ENCODE measurements at places on chromosomes 1 and 21.
A peak's percentile ranks its signal among the peaks of the same experiment; 100 is the strongest.

DNA sequence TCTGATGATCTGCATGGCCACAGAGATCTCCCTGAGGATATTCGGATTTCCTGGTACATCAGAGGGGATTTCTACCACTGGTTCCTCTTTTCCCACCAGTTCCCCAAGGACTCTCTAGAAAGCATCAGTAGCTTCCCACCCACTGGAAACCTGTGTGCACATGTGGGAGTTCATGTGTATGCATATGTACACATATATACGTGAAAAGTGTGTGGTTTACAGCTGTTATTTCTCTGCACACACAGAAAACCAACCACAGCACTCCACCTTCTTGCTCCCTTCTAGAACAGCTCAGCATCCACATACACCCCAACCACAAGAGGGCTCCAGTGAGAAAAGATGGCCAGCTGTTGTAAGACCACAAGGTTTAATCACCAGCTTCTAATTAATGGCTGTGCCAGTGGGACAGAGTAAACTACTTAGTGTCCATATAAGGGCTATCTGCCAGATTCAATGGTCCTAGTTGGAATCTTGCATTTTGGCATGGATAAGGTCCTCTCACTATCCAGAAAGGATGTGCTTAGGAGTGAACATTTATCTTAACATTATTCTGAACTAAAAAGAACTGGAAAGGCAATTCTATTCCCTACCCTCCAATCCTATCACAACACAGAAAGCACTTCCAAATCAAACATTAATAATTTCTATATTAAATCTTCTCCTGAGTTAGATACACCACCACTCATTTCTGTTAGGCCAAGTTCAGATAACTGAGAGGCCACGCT is 24.1 kb downstream of the GPR3 start:
- DNase-seq, result no peak

DNA sequence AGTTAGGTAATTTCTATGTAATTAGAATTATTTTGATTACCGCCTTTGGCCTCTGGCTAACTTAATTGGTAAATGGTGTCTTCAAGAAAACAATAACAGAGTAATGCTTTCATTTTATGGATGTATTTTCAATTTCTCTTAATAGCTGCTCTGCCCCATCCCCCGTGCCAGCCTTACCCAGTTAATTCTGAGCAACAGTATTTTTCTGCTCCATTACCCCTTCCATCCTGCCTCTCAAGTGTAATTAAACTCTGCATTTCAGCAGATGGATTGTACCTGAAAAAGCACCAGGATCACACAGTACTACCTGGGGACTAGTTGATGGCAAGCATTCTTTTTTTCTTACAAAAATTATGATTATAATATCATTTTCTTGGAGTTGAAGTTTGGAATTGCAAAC is 104.2 kb downstream of the KIAA0319L start:
- no peak for DNase-seq

DNA sequence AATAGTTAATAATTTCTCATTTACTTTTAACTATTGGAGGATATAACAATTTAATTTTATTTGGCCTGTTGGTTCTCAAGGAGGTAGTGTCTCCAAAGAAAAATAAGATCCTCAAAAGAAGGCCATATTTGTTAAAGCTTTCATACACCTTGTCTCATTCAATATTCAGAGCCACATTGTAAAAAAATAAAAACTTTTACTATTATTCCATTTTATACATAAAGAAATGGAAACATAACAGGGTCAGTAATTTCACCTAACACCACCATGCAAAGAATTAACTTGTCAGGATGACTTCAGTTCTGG is 40.3 kb upstream of the KCTD3 start:
- no peak for DNase-seq

- no peak for DNase-seq
Observed at GRCh38 chr1:103576065-103576464, 4.7 kb downstream of the AMY2B start.

GRCh38 chr1:44783697-44784093 is 4.3 kb downstream of the BEST4 start:
- no peak for DNase-seq

- DNase-seq, result no peak
Observed at GRCh38 chr1:45526135-45526644, 4.5 kb upstream of the PRDX1 start.

GRCh38 chr1:219075121-219075879 is 98.4 kb upstream of the LYPLAL1 start:
- no peak for DNase-seq

DNA sequence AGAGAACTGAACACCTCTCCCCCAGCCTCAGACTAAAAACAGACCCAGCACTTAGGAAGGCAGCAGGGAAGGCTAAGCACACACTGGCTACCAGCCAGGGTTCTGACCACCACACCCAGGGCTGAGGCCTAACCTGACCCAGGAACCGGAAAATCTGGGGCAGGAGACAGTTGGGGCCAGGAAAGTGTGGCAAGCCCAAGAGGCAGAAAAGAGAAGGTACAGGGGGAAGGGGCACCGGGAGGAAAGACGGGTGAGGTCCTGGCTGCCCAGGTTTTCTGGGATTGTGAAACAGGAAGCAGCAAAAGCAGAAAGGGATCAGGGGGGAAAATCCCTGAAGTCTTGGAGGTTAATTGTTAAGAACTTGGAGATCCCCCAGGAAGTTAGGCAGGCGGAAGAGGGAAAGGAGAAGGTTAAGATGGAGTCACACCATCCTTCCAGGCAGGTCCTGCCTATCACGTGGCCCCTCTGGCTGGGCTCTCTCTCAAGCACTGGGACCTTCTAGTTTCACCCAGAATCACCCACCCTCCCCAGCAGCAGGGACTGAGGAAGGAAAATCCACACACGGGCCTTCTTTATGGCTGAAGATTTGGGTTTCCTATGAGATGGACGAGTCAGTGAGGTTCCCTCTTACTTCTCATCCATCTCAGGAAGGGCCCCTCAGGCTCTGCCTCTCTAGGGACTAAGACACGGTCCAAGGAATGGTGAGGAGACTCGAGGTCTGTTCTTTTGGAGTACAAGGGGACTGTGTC is 2.6 kb downstream of the HDGF start:
- DNase-seq, result peak; percentile 37

- no peak for DNase-seq
Observed at GRCh38 chr1:99181892-99182291, 82.4 kb upstream of the PLPPR4 start.

- DNase-seq, result no peak
Observed at GRCh38 chr1:99777752-99778151, 11.3 kb upstream of the FRRS1 start.

DNA sequence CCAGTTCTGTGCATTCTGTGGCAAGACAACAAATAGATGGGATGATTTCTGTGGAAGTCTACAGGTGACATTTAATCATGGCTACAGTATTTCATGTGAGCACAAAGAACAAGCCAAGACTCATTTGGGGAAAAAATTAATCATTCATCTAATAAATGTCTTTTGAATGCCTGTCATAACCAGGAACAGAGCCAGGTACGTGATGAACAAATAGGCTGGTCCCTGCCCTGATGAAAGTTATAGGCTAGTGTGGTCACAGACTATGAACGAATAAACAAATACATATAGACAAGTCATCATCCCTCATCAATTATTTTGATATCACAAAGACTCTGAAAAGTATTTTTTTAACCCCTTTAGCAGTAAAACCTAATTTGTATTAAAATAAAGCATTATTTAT is 226.4 kb upstream of the RRP15 start:
- DNase-seq, result no peak

DNA sequence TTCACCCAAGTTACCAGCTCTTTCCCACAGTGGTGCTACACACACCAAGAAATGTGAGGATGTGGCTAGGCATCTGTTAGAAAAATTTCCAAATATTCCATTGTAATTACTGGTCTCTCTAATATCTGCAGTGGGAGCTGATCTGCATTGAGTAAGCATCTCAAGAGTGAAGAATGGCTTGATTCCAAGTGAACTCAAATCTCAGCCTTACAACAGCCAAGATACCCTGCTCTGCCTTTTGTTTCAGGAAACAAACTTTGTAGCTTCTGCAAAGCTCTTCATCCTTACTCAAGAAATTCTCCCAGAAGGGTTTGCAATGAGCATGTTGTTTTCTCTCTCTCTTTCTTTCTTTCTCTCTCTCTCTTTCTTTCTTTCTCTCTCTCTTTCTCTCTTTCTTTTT is 181.1 kb downstream of the FCRL5 start:
- DNase-seq, result no peak

DNA sequence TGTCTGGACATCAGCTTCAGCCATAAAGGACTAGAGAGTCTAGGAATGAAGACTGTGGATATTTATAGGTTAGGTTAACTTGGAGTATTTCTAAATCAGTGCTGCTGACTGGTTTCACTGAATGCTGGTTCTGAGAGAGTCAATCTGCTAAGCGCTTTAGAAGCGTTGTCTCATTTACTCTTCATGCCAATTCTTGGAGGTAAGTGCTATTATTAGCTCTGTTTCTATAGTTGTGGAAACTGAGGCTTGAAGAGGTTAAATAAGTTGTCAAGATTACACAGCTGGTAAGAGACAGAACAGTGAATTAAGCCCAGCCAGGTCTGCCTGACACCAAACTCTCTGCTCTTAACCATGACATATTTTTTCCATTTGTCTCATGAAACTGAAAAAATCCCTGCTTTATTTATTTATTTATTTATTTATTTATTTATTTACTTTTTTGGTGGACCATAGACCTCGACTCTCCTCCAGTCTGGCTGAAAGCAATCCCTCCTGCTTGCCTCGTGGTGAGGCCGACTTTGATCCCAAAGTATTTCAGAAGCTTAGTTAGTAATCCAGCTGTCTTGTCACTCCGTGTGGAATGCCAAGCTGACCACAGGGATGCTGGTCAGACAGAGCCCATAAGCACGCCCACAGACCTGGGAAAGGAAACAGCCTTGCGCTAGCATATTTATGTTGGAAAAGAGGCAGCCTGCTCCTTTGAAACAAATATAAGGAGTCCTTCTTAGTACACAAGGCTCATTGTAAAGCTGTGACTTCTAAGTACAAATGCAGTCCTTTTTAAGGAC is 16.9 kb downstream of the NTMT2 start:
- DNase-seq, result no peak

- no peak for DNase-seq
Observed at GRCh38 chr1:164599272-164599671, 40.3 kb downstream of the PBX1 start.

DNA sequence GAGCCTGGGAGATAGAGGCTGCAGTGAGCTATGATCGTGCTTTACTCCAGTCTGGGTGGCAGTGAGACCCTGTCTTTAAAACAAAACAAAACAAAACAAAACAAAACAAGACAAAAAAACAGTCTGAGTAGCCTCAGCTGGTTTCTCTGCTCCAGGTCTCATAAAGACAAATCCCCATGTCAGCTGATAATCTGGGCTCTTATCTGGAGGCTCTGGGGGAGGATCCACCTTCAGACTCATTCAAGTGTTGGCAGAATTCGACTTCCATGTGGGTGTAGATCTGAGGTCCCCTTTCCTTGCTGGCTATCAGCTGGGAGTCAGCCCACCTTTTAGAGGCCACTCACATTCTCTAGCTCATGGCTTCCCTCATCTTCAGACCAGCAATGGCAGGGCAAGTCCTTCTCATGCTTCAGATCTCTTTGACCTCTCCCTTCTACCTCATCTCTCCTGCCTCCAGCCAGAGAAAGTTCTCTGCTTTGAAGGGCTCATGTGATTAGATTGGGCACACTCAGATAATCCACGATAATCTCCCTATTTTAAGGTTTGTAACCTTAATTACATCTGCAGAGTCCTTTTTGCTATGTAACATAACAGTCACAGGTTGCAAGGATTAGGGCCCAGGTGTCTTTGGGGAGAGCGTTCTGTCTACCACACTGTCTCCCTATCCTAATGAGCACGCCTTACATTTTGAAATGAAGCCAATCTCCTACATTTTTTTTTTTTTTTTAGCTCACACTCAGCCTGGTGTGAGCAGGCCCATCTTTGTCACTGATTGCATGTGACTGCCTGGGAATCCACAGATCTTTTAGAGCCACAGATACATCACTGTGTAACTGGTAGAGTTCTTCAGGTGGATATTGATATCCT is 7.5 kb upstream of the PYCR2 start:
- no peak for DNase-seq

- no peak for DNase-seq
Observed at GRCh38 chr21:39774227-39774626, 29.2 kb downstream of the IGSF5 start.

DNA sequence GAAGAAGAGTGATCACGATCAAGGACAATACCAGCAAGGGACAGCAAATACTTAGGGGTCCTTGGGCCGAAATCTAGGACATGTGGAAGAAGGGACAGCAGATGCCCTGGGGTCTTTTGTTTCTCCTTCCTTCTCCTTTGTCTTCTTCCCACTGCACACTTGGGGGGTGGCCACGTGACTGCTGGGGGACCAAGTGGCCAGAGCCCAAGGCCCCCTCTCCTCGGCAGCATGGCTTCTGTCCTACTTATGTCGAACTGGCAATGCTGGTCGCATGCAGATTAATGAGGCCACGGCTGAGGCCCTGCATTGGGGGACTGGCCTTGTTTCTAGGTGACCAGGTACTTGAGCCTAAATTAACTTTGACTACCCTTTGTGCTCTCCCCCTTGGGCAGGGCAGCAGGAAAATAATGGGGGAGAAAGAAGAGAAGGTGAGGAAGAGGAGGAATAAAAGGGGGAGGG is 83.0 kb downstream of the GRIK3 start:
- DNase-seq, result no peak

GRCh38 chr1:97996880-97997279 is 76.0 kb upstream of the DPYD start:
- DNase-seq, result no peak

GRCh38 chr1:84792421-84792820 is 100.6 kb downstream of the LPAR3 start:
- DNase-seq, result no peak

- DNase-seq, result no peak
Observed at GRCh38 chr21:40043423-40043822, 176.2 kb downstream of the PCP4 start.

DNA sequence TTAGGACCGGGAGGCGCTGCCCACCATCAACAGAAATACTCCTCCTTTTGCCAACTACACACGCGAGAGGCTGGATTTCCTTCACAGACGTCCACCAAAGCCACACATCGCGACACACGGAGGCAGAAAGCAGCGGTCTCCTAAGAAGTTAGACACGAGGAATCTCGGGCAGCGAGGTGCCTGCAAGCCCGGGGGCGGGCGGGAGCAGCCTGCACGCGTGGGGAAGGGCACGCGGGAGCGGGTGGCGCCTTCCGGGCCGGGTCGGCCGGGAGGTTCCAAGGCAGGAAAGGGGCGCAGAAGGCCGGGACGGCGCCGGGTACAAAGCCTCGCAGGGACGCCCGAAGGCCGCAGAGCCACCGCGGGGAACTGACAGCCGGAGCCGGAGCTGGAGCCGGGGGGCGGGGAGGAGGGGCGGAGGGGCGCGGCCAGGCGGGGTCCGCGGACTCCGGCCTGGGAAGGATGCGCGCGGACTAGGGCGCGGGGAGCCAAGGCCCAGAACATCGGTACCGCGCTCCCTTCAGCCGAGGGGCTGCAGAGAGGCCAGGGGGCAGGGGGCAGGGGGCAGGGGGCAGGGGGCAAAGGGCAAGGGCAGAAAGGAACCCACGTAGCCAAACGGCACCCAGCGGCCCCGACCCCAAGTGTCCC is 722 bp downstream of the NPHP4 start:
- DNase-seq, result no peak

- DNase-seq, result no peak
Observed at GRCh38 chr1:197800379-197801110, 25.3 kb upstream of the DENND1B start.

All from hypothalamus (tissue), 51 donors.